ENCODE measurements at places on chromosomes 3 and 15. TPM values are rescaled to one million over a fixed set of nuclear protein-coding genes. Genes with fewer than 3 reads are reported as not detected.

The TGM4 gene
- not detected for total RNA-seq

The PPM1L gene
- total RNA-seq, result 58.1 TPM

The ZMYND10 gene
- 5.7 TPM for total RNA-seq

The GCNT3 gene
- total RNA-seq, result 0.99 TPM

The GOLGA8T gene
- total RNA-seq, result not detected

The DNAJB8 gene
- total RNA-seq, result not detected

The NR2E3 gene
- 218 TPM for total RNA-seq

The LEKR1 gene
- total RNA-seq, result 4.5 TPM

The TMEM212 gene
- not detected for total RNA-seq

The SKOR1 gene
- 0.33 TPM for total RNA-seq

The HTR3E gene
- not detected for total RNA-seq

The CD200R1 gene
- 2.0 TPM for total RNA-seq

The TMEM158 gene
- 4.3 TPM for total RNA-seq

The GRIP2 gene
- total RNA-seq, result 9.1 TPM

The SLC28A1 gene
- 0.16 TPM for total RNA-seq

The ISL2 gene
- 9.6 TPM for total RNA-seq

The NCBP2 gene
- 68.5 TPM for total RNA-seq

The CPNE4 gene
- 18.1 TPM for total RNA-seq

The TICRR gene
- total RNA-seq, result 2.4 TPM

The SPSB4 gene
- total RNA-seq, result 13.7 TPM

The CCDC9B gene
- 8.4 TPM for total RNA-seq

The B3GNT5 gene
- 15.2 TPM for total RNA-seq

The PPP1R14D gene
- not detected for total RNA-seq

The ASB14 gene
- total RNA-seq, result 0.33 TPM

The RNU5B-1 gene
- not detected for total RNA-seq

The DAZL gene
- not detected for total RNA-seq

The GOLGA8J gene
- total RNA-seq, result 0.33 TPM

The PAQR9 gene
- total RNA-seq, result 3.6 TPM

The LOXL1 gene
- total RNA-seq, result 65.1 TPM

The CRYGS gene
- total RNA-seq, result 2,965 TPM

The NMNAT3 gene
- total RNA-seq, result 21.2 TPM

The TRPM1 gene
- total RNA-seq, result 52.6 TPM

The EOMES gene
- 4.6 TPM for total RNA-seq

The PIGZ gene
- 7.8 TPM for total RNA-seq

The CD86 gene
- 4.0 TPM for total RNA-seq

The DUOXA2 gene
- total RNA-seq, result not detected

The RLBP1 gene
- 102 TPM for total RNA-seq

The NRG4 gene
- 2.3 TPM for total RNA-seq

The MAPKAPK3 gene
- 22.9 TPM for total RNA-seq

The GOLGA6L9 gene
- total RNA-seq, result 14.8 TPM

The TRIM69 gene
- 29.5 TPM for total RNA-seq

The TRH gene
- total RNA-seq, result 14.0 TPM

The MAGEL2 gene
- total RNA-seq, result 6.7 TPM

The SCN11A gene
- 1.4 TPM for total RNA-seq

The RAP2B gene
- total RNA-seq, result 10.0 TPM

The DRD3 gene
- total RNA-seq, result not detected

The CHDH gene
- 9.1 TPM for total RNA-seq

The CFAP91 gene
- total RNA-seq, result 7.3 TPM

The CYP1A1 gene
- 0.55 TPM for total RNA-seq

The CIP2A gene
- 18.5 TPM for total RNA-seq

The HDAC11 gene
- 19.8 TPM for total RNA-seq

The SLC2A2 gene
- total RNA-seq, result not detected

The GATA2 gene
- total RNA-seq, result 3.1 TPM
